ENCODE measurements at places on chromosomes 13 and 19.

GRCh38 chr19:42154471-42155323, 22.5 kb upstream of the POU2F2 start:
- DNase-seq, result no peak

DNA sequence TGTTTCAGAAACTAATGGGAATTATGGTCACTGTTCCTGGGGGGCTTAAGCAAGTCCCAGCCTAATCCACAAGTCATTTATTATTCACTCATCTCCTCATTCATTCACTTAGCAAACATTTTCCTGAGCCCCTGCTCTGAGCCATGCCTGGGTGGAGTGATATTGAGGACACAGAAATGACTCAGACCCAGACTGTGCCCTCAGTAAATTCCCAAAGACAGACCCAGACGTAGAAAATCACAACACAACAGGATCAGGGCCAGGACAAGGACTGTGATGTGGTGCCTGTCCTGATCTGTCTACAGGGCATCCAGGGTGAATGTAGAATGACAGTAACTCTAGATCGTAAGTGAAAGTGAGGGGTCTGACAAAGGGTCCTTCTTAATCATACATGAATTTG, 7.0 kb upstream of the SPACA6 start:
- no peak for DNase-seq

DNA sequence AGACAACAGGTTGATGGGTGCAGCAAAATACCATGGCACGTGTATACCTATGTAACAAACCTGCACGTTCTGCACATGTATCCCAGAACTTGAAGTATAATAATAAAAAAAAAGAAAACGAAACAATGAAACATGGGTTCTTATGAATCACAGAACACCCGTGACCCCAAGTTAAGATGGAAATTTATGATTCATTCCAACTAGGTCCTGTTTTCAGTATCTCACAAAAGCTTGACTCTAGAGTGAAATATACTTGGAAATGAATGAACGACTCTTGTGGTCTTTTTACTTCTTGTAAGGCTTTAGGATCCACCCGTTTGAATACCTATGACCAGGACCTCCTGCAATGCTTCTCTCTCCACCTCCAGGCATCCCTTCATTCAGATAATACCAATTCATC, 3.5 kb upstream of the LILRB4 start:
- DNase-seq, result no peak

GRCh38 chr13:30792285-30793000, 57.1 kb downstream of the ALOX5AP start:
- peak; percentile 23 for DNase-seq

DNA sequence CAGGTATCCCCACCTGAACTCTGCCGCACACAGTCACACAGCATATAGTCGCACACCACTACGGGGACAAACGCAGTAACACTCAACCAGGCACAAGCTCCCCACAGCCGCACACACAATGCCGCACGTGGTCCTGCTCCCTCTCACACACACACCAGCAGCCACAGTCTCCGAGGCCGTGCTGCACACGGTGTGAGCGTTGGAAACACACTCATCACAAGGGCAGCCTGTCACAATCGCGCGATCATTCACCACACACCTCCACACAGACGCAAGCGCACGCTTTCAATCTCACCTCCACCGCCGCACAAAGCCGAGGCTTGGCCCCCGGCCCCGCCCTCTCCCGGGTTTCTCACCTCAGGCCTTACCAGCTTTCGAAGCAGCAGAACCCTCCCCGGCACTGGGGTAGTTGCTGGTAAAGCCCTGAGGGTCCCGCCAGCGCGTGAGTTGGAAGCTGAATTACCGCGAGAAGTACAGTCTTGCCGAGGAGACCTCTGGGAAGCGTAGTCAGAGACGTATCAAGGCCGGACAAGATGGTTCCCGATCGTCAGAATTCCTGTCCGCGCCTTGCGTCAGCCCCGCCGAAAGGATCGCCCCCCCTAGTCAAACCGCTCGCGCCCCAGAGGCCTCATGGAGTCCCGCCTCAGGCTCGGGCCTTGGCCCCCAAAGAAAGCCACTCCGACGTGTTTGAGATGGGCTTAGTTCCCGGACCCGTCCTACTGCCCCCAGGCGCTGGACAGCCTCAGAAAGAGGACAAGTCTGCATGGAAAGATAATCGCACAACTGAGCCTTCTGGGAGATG, at the start of gene ZNF566:
Gene ZNF566, minus strand, starts transcription at position 444 of the 802 bp plus-strand sequence. CDS start 13,004 bp downstream, outside the sequence.
- peak; percentile 94 for DNase-seq

GRCh38 chr13:95896301-95896700, 156.9 kb downstream of the UGGT2 start:
- no peak for DNase-seq

GRCh38 chr13:71798707-71799106, 68.3 kb downstream of the DACH1 start:
- no peak for DNase-seq

- no peak for DNase-seq
Measured at GRCh38 chr19:19402656-19403372, 2.7 kb upstream of the GATAD2A start.
